ENCODE measurements at places on chromosomes 1 and 21. TPM values are rescaled to one million over a fixed set of nuclear protein-coding genes. Genes with fewer than 3 reads are reported as not detected.

The PGBD5 gene
- 33.4 TPM for polyA plus RNA-seq

The XKR8 gene
- 9.4 TPM for polyA plus RNA-seq

DNA sequence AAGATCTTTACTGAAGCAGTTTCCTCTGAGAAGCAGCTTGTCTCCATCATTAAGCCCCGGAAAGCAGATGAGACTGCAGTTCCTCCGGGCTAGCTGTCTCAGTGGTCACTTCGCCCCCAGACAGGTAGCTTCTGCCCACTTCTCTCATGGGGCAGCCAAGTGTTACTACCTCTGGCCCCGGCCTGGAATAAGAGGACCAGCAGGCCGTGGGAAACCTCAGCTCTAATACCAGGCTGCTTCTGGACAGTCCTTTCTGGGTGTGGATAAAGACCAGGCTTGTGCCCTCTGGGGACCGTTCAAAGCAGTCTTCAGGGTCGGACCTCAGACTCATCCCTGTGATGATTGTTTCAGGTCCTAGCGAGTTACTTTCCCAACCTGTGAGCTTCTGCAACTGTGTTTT is 54.8 kb downstream of the RUNX3 start:
- DNase-seq, result no peak

The INSRR gene
- polyA plus RNA-seq, result 0.93 TPM

The WNT9A gene
- 11.3 TPM for polyA plus RNA-seq

- no peak for DNase-seq
These were observed 42.8 kb upstream of the LRIF1 start for GRCh38 chr1:111006556-111006955.

The NTMT2 gene
- 10.6 TPM for polyA plus RNA-seq

The C8B gene
- polyA plus RNA-seq, result not detected

The MANEAL gene
- 2.9 TPM for polyA plus RNA-seq

The SMIM11 gene
- 5.3 TPM for polyA plus RNA-seq

The PAQR6 gene
- polyA plus RNA-seq, result 5.2 TPM

GRCh38 chr21:25501996-25502665 is 105.2 kb downstream of the MRPL39 start:
- peak; percentile 11 for DNase-seq

GRCh38 chr1:93735722-93736121 is 54.1 kb upstream of the BCAR3 start:
- no peak for DNase-seq

DNA sequence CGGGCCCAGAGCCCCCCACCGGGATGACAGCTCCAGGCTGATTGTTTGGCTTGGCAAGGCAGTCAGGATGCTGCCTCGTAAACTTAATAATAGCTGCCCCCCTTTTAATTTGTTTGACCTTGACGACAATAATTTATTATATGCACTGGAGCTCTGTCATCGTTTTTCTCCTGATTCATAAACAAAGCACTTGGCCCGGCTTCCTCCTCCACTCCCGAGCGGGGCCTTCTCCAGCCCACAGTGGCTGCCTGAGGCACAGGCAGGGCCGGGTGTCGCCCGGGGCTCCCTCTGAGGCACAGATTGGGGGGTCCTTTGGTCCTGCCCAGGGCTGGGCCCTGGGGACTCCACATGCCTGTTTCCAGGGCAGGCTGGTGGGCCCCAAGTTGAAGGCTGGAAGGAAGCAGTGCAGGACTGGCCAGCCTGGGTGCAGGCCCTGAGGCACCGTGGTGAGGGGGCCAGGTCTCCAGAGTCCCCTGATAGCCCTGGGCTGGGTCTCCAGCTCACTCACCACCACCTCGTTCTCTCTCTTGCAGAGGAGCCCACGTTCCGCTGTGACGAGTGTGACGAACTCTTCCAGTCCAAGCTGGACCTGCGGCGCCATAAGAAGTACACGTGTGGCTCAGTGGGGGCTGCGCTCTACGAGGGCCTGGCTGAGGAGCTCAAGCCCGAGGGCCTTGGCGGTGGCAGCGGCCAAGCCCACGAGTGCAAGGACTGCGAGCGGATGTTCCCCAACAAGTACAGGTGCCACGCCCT is 52.0 kb upstream of the ARHGEF16 start:
- DNase-seq, result no peak

- no peak for DNase-seq
These were observed 40.9 kb downstream of the FCRL3 start for GRCh38 chr1:157659576-157660247.

The MX2 gene
- polyA plus RNA-seq, result 2.5 TPM

The APOBEC4 gene
- not detected for polyA plus RNA-seq

- DNase-seq, result no peak
These were observed 190.7 kb upstream of the KIAA0040 start for GRCh38 chr1:175383239-175383638.

The ETS2 gene
- 31.3 TPM for polyA plus RNA-seq

GRCh38 chr1:229693129-229693900 is 67.3 kb downstream of the URB2 start:
- peak; percentile 42 for DNase-seq

The LCE2C gene
- not detected for polyA plus RNA-seq

DNA sequence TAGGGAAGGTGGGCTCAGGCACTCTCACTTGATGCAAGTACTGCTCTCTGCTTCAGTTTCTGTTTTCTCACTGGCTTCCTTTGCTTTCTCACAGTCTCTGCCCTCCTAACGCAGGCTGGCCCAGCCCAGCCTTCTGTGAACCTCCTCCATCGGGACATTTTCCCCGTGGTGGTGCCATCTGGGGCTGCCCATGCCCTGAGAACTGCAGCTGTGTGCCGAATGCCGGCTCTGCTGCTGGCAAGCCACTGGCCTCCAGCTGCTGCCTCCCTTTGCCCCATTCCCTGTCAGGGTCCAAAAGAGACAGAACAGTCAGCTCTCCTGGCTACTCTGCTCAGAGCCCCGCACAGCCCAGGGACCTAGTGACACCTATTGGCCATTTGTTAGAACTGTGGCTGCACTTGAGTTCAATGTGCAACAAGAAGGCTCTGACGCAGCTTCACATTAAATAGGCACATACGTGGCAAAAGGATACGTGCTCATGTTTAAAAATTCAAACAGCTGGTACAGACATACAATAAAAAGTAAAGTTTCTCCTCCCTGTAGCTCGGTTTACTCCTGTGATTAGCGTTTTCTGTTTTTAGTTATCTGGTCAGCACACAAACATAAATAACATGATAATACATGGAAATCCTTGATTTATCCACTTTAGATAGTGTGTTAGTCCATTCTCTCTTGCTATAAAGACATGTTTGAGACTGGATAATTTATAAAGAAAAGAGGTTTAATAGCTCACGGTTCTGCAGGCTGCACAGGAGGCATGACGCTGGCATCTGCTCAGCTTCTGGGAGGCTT is 46.6 kb downstream of the FCRL5 start:
- DNase-seq, result peak; percentile 30

DNA sequence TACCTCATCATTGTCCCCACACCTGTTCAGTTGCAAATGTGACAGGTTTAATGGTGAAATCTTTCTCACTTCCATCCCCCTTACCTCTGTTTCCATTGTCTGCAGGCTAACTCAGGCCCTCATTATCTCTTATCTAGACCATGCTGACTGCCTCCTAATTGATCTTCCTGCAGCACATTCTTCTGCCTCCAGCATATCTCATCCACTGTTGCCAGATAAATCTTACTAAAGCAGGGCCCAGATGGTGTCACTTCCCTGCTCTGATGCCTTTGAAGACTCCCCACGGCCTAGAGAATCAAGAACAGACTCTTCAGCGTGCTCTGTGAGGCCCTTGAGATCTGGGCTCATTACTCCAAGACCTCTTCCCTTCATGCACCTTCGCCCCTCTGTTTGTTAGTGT is 230.1 kb downstream of the DUSP10 start:
- no peak for DNase-seq

DNA sequence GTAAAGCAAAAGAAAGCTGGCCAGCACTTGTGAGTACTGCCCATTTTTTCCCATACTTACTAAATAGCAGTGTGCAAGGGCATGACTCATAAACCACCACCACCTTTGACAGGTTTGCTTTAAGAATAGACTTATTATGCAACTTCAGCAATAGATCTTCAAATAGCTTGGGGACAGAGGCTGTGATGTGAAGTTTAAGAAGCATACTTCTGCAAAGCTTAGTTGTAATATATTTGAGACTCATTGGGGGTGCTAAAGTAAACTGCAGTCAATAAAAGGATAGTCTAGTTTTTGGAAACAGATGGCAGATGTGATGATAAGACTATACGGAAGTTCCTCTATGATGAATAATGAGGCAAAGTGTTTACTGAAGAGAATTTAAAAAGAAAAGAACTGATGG is 210.0 kb downstream of the PLA2G4A start:
- no peak for DNase-seq

The ENAH gene
- 148 TPM for polyA plus RNA-seq
